Keratinocyte (primary cell): ENCODE measurements at places on chromosomes 3 and 15.

- peak; percentile 76 for DNase-seq
Observed at GRCh38 chr3:188631291-188632010, 477.5 kb downstream of the LPP start.

- DNase-seq: no peak
Observed at GRCh38 chr3:181075098-181075497, 85.6 kb upstream of the DNAJC19 start.

GRCh38 chr3:88912294-88912877 is 195.0 kb upstream of the EPHA3 start:
- no peak for DNase-seq

- no peak for DNase-seq
Observed at GRCh38 chr15:37081983-37082382, 18.4 kb downstream of the MEIS2 start.

DNA sequence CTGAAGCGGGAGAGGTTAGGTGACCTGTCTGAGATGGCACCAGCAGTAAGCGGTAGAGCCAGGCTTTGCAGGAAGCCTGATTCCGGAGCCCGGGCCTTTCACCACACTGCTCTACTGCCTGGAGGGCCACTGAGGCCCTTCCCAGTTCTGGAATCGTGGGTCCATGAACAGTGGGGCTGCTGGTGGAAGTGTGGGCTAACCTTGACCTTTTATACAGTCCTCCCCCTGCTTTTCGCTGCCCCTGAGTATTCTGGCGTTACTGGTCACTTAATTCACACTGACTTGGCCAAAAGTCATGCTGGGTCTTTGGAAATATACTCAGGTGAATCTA is 2.6 kb upstream of the ABTB1 start:
- no peak for DNase-seq

- DNase-seq: no peak
Observed at GRCh38 chr3:197335428-197336132, 37.2 kb upstream of the DLG1 start.

DNA sequence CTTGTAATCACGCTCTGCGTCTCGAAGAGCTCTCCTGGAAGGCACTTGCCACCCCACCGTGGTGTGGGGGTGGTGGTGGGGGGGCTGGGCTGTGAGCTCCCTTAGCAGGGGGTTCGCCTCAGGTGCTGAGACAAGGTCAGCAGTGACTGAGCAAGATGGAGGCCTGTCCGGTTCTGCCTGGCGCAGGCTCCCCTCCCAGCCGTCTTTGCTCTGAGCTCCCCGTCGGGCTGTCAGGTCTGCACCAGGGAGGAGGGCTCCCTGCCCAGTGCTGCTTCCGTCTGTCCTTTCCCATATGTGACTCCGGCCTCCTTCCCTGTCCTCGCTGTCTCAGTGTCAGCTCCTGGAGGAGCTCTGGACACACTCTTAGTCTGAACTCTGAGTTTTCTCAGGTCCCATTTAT is 80.0 kb downstream of the PLXNA1 start:
- no peak for DNase-seq

DNA sequence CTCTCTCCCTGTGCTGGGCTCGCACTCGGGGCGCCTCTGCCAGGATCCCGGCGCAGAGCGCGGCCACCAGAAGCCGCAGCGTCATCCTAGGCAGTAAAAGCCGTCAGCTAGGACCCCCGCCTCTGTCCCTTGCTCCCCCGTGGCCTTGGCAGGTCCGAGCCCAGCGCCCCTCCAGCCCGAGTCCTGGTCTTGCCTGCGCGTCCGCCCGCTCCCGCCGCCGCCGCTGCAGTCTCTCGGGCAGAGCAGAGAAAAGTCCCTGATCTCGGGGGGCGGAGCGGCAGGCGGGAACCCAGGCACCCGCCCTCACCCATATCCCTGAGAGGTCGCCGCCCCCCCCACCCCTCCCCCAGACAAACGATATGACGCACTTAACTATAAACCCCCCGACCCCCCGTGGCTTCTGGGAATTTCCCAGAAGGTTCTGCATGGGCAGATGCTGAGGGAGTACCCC is at the start of gene COL7A1:
Gene COL7A1 (minus strand): TSS at position 255 of the 451 bp plus-strand sequence. CDS start 170 bp downstream, at position 85.
- DNase-seq: peak; percentile 69

GRCh38 chr3:61650719-61651410 is 89.5 kb downstream of the PTPRG start:
- no peak for DNase-seq
